Esophagus squamous epithelium (tissue), 5 donors: ENCODE measurements at places on chromosomes 7 and 10. TPM values are rescaled to one million over a fixed set of nuclear protein-coding genes. Genes with fewer than 3 reads are reported as not detected.

Gene AKR1C3
- total RNA-seq: 45.6 TPM

Gene RADIL
- 0.35 TPM for total RNA-seq

Gene C10orf53
- not detected for total RNA-seq

- no peaks in the 10 kb centered on the region for H3K4me1 ChIP-seq
- no peak for DNase-seq
- H3K36me3 ChIP-seq: no peaks in the 10 kb centered on the region
- H3K27me3 ChIP-seq: no peaks in the 10 kb centered on the region
- no peak overlapping the region for H3K4me3 ChIP-seq
Measured at GRCh38 chr7:37973915-37974314, 53.5 kb downstream of the EPDR1 start.

DNA sequence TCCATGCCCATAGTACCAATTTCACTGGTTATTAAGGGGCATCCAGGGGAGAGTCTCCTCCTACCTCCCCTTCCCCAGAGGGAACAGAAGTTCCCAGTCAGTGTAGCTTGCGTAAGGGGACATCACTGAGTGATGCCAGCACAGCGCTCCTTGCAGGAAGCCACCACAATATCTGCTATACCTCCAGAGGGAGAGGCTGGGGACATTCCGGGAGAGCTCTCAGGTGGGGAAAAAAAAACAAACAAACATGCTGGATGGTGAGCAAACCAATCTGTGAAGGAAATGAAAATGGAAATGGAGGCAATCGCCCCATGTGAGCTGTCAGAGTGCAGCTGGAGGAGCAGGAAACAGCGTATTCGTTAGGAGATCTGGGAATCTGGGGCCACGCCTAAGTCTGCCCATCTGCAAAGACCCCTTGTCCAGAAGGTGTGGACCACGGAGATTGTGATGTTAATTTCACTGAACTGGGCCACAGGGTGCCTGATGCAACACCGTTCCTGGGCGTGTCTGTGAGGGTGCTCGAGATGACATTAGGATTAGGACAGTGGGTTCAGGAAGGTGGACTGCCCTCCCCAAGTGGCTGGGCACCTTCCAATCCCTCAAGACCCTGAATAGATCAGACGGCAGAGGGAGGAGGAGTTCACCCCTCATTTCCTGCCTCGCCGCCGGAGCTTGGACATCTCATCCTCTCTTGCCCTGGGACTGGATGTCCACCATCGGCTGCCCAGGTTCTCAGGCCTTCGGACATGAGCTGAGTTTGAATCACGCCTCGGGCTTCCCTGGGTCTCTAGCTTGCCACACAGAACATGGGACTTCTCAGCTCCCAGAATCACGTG is 30.5 kb downstream of the GNA12 start:
- H3K36me3 ChIP-seq: no peaks in the 10 kb centered on the region
- H3K4me1 ChIP-seq: peaks cover 35% of the 10 kb centered on the region
- H3K4me3 ChIP-seq: no peak overlapping the region
- H3K27ac ChIP-seq: peak overlapping the region; percentile 17

DNA sequence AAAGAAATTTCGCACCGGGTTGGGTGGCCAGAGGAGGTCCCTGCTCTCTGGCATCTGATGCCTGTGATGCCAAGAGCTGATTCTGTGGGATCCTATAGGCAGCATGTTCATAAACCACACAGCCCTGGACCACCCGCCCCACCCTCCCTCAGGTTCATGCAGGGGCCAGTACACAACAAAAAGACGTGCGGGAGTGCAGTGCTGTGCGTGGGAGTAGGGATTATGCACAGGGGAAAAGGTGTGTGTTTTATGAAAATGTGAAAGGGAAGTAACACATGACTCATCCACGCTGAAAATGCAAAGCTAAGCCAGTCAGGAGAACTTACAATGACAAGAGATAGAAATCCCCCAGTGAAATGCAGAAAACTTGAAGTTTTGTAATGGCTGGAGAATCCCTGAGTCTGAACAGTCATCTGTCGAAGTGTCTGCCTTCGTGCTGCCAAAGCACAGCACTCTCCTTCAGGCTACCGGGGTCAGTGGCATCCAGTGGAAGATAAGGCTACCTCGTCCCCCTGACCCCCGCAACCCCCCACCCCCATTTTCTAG is 1.1 kb downstream of the KIAA1217 start:
- H3K27ac ChIP-seq: peak overlapping the region; percentile 93
- DNase-seq: no peak
- H3K36me3 ChIP-seq: no peaks in the 10 kb centered on the region
- no peaks in the 10 kb centered on the region for H3K27me3 ChIP-seq

GRCh38 chr7:118169146-118169545 is 14.8 kb upstream of the LSM8 start:
- no peak for DNase-seq
- no peaks in the 10 kb centered on the region for H3K36me3 ChIP-seq
- H3K4me1 ChIP-seq: no peaks in the 10 kb centered on the region
- no peak overlapping the region for H3K4me3 ChIP-seq

- no peaks in the 10 kb centered on the region for H3K36me3 ChIP-seq
- H3K4me3 ChIP-seq: no peak overlapping the region
- H3K27ac ChIP-seq: no peak overlapping the region
Measured at GRCh38 chr10:44714451-44714850, 196.7 kb upstream of the TMEM72 start.

DNA sequence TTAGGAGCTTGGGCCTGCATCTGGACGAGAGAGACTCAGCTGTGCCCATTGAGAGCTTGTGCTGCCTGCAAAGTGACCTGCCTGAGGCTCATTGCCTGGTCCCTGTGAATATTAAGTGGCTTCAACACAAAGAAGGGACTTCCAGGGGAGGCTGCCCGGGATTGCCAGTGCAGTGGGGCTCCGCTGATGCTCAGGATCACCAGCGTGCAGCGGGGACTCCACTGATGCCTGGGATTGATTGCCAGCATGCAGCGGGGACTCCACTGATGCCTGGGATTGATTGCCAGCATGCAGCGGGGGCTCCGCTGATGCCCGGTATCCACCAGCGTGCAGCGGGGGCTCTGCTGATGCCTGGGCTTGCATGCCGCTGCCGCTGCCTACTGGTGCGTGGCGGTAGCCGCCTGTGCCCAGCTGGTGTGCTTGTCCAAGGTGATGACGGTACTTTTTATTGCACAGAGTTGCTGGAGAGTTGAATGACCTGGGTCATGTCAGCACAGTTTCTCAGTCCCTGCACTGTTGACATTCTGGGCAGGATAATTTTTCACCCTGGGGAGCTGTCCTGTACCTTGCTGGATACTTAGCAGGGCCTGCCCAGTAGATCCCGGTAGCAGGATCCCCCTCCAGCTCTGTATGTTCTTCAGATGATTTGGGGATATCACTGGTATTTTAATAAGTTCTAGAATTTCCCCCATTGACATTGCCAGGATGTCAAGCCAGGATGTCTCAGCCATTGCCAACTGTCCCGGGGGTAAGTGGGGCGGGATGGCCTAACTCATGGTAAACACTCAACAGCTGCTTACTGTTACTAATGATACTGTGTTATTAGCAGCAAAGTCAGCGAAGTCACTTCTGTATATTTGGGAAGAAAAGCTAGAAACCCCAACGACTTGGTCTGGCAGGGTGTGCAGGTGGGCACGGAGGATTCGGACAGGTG is 13.0 kb downstream of the DOCK1 start:
- H3K4me1 ChIP-seq: no peaks in the 10 kb centered on the region
- H3K4me3 ChIP-seq: no peak overlapping the region
- H3K27me3 ChIP-seq: no peaks in the 10 kb centered on the region
- no peak for DNase-seq

DNA sequence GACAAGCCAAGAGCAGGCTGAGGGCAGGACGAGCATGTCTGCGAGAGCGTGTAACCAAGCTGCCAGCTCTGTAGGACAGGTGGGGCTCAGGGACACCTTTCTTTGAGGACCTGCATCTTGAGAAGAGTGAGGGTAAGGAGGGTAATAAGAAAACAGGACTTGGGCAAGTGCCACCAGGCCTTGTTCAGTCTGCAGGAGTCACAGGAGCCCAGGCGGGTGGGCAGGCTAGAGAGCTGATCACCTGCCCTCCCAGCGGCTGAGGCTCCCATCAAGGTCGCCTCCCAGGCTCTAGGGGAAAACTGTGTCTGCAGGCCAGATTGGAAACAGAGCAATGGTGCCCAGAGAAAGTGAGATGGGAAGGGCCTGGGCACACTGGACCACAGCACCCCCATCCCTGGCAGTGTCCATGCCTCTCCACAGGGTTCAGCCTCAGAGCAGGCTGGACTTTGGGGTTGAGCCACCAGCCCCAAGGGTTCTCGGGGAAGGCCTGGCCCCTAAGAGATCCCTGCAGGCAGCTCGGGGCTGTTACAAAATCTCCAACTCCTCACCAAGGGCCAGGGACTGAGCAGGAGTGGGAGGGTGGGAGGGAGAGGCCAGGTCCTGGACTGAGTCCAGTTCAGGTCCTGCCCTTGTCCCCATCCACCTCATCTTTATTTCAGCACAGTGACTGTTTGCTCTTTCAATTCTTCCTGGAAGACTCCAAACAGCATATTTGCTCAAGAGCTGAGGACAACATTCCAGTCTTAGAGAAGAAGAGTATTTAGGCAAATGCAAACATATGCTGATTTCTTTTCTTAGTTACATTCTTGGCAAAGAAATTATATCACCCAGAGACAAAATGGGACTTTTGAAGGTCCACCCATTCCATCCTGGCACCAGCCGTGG is 161.9 kb downstream of the GRID1 start:
- no peak overlapping the region for H3K27ac ChIP-seq
- no peaks in the 10 kb centered on the region for H3K27me3 ChIP-seq
- H3K36me3 ChIP-seq: no peaks in the 10 kb centered on the region
- no peak for DNase-seq

DNA sequence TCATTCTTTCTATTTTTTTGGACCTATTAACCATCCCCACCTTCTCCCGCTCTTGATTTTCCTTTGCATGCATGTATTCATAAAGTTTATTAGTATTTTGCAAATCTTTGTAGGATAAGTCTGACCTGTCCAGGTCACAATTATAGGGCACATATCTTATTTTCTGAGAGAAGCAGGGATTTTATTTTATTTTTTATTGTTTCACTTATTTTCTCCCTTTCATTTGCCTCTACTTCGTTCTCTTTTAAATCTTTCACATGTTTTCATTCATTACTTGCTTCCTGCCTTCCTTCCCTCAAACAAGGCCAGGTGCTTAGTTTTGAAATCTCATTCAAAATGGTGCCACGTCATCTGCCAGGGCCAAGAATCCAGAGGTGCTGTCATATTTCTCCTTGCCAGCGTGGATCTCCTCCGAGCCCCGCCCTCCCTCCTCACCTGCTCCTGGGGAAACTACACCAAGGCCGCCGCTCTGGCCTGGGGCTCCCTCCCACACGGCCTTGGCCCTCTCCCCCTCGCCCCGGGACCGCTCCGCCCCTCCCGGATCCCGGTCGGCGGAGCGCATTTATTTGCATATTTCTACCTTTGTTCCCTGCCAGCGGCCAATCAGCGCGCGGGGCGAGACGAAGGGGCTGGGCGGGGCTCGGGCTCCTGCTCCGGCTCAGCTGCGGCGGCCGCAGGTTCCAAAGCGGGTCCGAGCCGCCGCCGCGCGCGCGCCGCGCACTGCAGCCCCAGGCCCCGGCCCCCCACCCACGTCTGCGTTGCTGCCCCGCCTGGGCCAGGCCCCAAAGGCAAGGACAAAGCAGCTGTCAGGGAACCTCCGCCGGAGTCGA is at the start of gene TSPAN13:
TSPAN13 (plus strand) TSS at position 654 of the 830 bp plus-strand sequence. CDS start 213 bp downstream, outside the sequence.
- no peaks in the 10 kb centered on the region for H3K36me3 ChIP-seq
- peak within 1 kb of the TSS; percentile 71 for H3K4me3 ChIP-seq
- peak within 1 kb of the TSS; percentile 71 for H3K27ac ChIP-seq
